Panc1 (cell line): ENCODE measurements at places on chromosomes 11 and 22. TPM values are rescaled to one million over a fixed set of nuclear protein-coding genes. Genes with fewer than 3 reads are reported as not detected.

DNA sequence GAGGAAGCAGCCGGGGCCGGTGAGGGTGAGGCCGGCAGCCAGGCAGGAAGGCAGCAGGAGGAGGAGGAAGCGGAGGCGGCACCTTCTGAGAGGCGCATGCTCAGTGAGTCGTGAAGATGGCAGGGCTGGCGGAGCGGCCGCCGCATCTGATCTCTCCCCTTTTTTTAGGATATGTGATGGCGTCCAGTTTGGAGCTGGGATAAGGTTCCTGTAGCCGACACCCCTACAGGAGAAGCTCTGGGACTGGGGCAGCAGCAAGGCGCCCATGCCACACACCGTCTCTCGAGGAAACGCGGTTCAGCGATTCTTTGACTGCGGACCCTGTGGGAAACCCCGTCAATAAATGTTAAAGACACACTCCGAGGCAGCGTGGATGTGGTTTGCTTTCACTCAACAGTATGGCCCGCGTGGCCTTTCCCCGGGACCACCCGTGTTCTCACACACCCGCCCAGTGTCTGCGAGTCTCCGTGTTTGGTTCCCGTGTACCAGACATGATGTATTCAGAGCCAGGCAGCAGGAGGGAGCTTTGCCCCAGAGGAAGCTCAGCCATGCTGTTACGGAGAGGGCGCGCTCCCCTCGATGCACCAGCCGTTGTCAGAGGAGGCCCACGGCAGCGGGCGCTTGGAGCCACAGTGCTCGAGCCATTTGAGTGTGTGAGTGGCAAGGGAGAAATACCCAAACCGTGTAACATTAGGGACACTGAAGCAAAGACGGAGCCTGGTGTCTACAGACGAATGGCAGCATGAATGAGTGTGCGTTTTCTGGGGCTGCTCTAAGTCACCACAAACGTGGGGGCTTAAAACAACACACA is 27.7 kb upstream of the PARVB start:
- no peak for DNase-seq
- no peaks in the 10 kb centered on the region for H3K27me3 ChIP-seq
- no peaks in the 10 kb centered on the region; the same call in 1 of the 2 replicates for H3K36me3 ChIP-seq

GRCh38 chr22:29117799-29118477 is 45.1 kb downstream of the KREMEN1 start:
- H3K27ac ChIP-seq, result no peak overlapping the region
- no peak for DNase-seq
- no peaks in the 10 kb centered on the region for H3K4me1 ChIP-seq
- H3K36me3 ChIP-seq, result no peaks in the 10 kb centered on the region
- no peaks in the 10 kb centered on the region for H3K27me3 ChIP-seq

- DNase-seq, result no peak
- no peak overlapping the region; the same call in 1 of the 2 replicates for H3K27ac ChIP-seq
- no peak overlapping the region for H3K4me3 ChIP-seq
- H3K4me1 ChIP-seq, result peaks cover 9% of the 10 kb centered on the region
- no peaks in the 10 kb centered on the region for H3K36me3 ChIP-seq
- H3K27me3 ChIP-seq, result no peaks in the 10 kb centered on the region
Measured at GRCh38 chr22:35435201-35435740, 35.3 kb downstream of the MCM5 start.

DNA sequence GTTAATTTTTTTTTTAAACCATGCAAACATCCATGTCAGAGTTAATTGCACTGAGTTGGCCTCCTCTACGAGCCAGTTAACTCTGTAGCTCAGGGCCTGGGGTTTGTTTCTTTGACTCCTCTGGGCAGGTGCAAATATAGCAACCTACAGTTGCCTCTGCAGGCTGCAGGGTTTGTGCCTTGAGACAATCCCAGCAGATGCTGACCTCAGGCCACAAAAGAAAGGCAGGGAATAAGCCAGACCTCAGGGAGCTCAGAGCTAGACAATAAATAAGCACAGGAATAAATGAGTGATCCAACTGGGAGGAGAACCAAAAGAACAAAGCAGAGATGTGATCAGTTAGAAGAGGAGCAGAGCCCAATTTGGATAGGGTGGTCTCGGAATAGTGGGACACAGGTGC is 390.8 kb downstream of the SHANK2 start:
- no peak overlapping the region for H3K4me3 ChIP-seq
- H3K4me1 ChIP-seq, result no peaks in the 10 kb centered on the region
- no peaks in the 10 kb centered on the region for H3K27me3 ChIP-seq
- H3K27ac ChIP-seq, result no peak overlapping the region
- H3K36me3 ChIP-seq, result no peaks in the 10 kb centered on the region

DNA sequence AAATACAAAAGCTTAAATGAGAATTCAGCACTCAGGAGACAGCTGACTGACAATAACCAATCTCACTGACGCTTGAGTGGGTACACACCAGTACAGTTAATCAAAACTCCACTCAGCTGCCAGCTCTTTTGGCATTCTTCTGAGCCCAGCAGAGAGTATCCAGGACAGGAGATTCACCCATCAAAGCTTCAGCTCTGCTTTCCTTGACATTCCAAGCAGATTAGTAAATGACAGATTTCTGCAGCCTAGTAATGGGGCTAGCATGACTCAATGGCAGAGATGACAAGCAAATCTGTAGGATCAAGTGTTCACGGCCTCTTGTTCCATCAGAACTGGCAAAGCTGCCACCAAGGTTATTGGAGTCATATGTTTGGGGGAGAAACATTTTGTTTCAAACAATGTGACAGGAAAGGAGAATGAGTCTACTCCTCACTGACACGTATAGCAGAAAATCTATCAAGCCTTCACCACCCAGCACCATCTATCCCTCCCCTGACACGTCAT is 420.0 kb downstream of the DYNC2H1 start:
- H3K4me1 ChIP-seq, result no peaks in the 10 kb centered on the region
- H3K27ac ChIP-seq, result no peak overlapping the region
- H3K36me3 ChIP-seq, result no peaks in the 10 kb centered on the region
- no peaks in the 10 kb centered on the region; the same call in 1 of the 2 replicates for H3K27me3 ChIP-seq

GRCh38 chr11:80297858-80298632 is 857.2 kb upstream of the TENM4 start:
- no peak overlapping the region for H3K4me3 ChIP-seq
- H3K36me3 ChIP-seq, result no peaks in the 10 kb centered on the region
- DNase-seq, result peak; percentile 27
- H3K27ac ChIP-seq, result peak overlapping the region; percentile 49
- H3K4me1 ChIP-seq, result peaks cover 4% of the 10 kb centered on the region

The KDM4E gene
- not detected for total RNA-seq

The GSTT2 gene
- 0.26 TPM for total RNA-seq

The TRIOBP gene
- total RNA-seq, result 50.5 TPM
